ENCODE measurements at places on chromosomes 3 and 15.

GRCh38 chr15:38414357-38414756, 39.6 kb upstream of the FAM98B start:
- DNase-seq, result no peak

DNA sequence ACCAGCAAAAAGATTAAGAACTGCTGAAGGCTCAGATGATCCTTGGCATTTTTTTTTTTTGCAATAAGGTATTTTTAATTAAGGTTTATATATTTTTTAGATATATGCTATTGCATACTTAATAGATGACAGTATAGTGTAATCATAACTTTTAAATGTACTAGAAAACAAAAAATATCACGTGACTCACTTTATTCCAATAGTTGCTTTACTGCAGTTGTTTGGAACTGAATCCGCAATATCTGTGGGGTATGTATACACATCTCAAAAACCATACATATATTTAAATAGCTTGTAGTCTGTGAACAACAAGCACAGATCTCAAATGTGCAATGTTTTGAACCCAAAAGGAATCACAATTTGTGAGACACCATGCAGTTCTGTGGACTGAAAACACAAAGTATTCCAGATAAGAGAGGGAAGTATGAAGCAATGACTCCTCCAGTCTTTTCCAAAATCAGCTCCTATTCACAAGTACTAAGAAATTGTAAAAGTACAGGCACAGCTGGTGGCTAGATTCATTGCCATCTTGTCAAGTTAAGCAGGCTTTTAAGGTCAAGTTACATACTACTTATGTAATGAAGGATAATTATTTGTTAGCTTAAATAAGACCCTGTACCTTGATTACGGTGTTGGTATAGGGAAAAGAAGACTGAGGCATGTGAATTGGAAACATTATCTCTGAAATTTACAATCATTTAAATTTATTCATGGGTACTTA, 331.1 kb downstream of the TBC1D5 start:
- no peak for DNase-seq

- DNase-seq, result no peak
These were observed 211.4 kb downstream of the NR1D2 start for GRCh38 chr3:24156466-24156865.

DNA sequence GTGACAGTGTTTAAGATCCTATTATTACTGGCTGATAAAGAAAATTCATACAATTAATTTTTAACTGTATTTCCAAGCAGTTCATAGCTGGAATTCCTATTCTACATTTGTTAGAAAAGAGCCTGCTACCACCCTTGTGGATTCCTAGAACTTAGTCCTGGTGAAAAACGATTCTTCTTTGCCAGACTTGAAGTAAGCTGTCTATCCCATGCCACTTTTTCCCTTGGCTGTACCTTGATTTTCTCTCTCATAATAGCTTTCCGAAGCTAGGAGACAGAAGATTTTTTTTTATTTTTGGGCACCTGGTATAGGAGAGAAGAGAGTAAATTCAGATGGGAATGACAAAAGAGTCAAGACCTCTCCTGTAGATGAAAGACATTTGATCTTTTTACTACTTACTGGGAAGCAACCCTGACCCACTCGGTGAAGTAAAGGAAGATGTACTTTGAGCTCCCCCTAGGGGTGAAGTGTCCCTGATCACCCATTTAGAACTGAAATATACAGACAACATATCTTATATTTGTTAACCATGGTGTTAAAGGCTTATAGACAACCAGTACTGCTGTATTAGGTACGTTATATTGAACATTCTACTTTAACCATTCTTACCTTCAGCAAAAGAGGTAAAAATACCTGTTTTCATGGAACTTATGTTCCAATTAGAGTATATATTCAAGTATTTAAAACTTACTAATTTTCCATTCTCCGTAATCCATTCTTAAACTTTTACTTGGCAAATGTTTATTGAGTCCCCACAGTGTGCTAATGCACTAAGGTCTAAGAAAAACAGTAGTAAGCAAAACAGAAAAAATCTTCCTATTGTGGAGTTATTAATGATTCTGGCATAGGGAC, 36.2 kb upstream of the C3orf38 start:
- DNase-seq, result peak; percentile 5

DNA sequence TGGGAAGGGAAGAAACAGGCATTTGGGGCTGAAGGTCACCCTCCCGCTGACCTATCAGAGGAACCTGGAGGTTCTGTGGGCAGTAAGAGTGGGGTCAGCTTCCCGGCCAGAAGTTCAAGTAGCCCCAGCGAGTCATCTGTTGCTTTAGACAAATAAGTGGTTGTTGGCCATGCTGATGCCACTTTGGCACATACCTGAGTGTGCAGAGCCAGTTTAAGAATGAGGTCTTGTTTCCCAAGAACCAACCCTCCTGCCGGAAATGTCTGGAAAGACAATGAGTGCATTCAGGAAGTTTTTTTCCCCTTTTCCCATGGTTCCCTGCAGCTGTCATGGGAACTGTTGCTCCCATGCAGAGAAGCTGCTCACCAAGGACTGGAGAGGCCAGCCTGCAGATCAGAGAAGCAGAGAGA, 166.7 kb downstream of the ZNF621 start:
- no peak for DNase-seq

- no peak for DNase-seq
These were observed 48.9 kb downstream of the TGFBR2 start for GRCh38 chr3:30655187-30655812.

DNA sequence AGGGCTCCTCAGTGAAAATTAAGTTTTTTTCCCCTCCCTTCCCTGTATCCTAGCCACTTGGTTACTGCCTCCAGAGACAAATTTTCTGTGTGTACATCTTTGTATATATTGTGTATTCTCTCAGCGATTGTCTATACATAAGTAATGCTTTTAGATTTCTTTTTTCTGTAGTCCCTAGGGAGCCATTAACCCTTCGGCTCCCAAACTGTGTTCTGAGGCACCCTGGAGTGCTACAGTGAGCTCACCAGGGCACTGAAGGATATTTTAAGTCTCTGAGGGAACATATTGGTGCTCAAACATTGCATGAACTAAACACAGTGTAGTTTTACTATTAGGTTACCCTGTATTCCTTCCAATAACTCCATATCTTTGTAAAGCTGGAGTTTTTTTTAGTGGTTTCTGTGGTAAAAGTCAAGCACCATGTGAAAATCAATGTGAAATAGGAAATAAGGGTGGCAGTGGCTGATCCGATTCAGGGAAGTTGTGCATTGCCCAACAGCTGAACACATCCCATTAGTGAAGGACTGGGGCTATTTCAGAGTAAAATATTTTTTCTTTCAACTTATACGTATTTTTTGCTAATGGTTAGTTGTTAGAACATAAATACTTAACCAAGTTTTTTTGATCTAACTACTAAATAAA, 43.0 kb downstream of the USP13 start:
- DNase-seq, result no peak

- no peak for DNase-seq
These were observed 83.5 kb downstream of the EOMES start for GRCh38 chr3:27638594-27638993.

DNA sequence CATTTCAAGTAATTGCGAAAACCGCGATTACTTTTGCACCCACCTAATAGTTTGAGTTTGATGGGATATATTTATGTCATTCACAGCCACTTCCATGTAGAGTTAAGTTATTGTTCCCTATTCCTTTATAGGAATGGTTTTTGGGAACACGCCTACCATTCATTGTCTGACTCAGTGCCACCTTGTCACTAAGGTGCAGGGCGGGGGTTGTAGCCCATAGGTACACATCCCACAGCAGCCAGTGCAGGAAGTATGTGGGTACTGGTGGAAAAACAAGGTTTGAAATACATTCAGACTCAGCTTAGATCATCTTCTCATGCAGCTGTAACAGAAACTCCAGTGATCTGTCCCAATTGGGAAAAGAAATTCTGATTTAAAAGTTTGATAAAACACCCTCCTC, 48.2 kb upstream of the CFAP161 start:
- no peak for DNase-seq

DNA sequence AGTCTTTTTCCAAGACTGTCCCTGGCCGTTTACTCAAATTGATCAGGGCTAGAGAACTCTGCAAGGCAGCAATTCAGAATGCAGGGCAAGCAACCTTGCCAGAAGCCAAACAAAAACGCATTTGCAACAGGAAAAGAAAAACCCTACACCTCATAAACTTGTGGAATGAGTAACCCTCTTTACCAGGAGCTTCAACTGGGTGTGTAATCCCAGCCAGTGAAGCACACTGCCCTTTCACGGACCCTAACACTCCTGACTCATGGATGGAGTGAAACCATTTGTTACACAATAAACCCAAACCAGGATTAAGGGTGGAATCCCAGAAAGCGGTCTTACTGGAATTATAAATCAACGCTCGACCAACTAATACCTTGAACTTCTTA, 14.8 kb upstream of the LDHAL6B start:
- DNase-seq, result no peak

DNA sequence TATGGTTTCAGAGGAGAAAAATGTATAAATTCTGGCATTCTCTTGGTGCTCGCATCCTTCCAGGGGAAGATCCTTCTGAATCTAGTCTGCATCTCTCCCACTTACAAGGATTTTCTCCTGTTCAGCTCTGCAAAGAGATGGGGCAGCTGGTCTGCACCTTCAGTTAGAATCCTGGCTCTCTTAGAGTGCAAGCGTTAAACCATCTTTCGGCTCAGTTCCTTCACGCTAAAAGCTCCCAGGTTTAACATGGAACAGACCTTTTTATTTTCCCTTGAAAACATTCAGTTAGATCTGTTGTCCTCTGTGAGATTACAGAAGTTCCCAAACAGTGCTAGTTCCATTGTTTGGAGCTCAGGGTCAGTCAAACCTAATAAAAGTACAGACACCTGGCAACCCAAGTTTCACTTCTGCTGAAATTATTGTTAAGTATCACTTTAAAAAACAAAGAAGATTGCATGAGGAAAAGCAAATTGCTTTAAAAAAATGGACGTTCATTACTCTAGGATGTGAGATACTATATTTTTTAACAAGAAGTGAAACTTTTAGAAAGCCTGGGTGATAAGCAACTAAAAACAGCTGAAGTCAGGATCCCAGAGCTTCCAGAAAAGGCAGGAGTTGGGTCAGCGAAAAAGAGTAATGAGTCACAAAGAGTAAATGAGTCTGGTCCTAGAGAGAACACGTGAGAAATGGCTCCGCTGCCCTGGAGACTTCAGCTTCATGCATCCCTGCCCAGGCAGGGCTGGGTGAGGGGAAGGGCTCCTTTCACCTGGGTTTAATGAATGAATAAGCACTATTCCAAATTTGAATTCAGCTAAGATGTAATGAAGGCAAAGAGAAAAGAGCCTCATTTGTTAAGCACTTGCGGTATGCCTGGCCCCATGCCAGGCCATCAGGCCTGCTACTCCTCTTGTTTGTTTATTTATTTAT, 63.3 kb downstream of the ABTB1 start:
- no peak for DNase-seq

GRCh38 chr15:90412356-90413194, 24.5 kb downstream of the IQGAP1 start:
- no peak for DNase-seq

DNA sequence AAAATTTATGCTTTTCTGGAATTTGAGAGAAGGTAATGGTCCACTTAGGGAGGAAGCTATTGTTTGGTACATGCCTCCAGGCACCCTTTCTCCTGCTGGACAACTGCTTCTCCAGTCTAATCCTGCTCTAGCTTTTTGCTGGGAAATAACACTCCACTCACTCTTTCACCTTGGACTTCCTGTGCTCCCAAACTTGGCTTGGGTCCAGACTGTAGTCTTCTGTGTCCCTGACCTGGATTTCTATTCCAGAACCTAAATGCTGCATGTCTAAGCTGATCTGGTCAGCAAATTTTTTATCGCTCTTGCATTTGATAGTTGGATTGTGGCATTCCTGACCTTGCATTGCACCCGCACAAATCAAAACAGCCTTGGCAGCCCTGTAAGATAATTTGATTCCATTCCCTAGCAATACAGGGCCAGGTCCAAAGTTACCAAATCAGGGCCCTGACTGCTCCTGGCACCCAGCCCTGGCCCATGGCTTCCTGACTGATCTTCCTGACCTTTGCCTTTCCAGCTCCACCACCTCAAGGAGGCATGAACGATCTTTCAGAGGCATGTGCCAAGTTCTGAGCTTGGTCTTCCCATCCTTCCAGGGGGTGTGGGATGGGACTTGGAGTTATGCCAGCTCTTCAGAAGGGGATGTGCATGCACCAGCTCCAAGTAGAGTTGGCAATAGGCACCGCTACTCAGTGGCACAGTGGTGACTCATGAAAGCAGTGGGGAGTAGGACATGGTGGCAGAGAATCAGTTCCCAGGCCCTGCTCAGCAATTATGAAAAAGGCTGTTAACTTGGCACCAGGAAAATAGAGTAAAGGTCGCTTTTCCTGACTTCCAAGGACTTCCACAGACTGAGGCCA, 43.9 kb upstream of the GOLGA8J start:
- no peak for DNase-seq

DNA sequence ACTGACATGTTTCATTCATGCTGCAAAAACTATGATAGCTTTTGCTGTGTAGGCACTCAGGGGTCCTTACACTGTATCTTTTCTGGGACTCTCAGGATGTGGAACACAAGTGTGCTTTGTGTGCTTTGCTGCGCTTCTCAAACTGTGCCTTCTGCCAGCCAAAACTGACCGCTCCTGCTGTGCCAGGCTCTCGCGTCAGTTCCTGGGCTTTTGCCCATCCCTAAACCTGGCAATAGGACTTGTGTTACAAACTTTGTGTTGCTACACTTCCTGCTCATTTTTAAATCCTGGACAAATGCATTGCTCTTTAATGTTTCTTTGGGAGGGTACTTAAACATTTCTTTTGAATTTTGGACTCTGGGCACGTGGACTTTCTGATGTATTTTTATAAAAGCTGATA, 60.3 kb downstream of the DIPK2A start:
- DNase-seq, result no peak

DNA sequence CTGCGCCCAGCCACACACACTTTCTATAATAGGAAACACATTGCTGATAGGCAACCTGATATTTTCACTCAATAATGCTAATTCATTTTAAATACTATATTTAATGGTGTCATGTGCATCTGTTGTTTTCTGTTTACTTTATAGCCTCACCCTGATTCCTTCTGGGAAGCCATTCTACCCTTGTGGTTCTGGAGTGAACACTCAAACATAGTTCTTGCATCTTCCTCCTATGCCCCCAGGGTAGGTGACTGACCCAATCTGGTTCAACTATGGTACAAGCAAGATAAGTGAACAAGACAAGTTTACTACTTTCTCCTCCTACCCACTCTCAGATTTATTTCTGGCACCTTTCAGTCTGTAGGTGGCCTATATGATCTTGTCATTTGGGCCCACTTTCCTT, 4.3 kb upstream of the SCG3 start:
- DNase-seq, result no peak

GRCh38 chr3:105083945-105084344, 282.8 kb upstream of the ALCAM start:
- DNase-seq, result no peak

GRCh38 chr3:36924744-36925521, 19.9 kb downstream of the TRANK1 start:
- no peak for DNase-seq

GRCh38 chr15:49064281-49064653, 18.0 kb upstream of the SECISBP2L start:
- no peak for DNase-seq

- no peak for DNase-seq
These were observed 223.5 kb downstream of the NAALADL2 start for GRCh38 chr3:175082631-175083030.

- no peak for DNase-seq
These were observed 39.3 kb downstream of the TRAK1 start for GRCh38 chr3:42130329-42131070.
